A673 (cell line): ENCODE measurements at places on chromosomes 3 and 15.

- DNase-seq: no peak
Measured at GRCh38 chr3:97968376-97968775, 3.9 kb downstream of the RIOX2 start.

- no peak for DNase-seq
Measured at GRCh38 chr3:14377838-14378169, 24.6 kb upstream of the SLC6A6 start.

- DNase-seq: no peak
Measured at GRCh38 chr3:134872440-134873388, 77.7 kb downstream of the EPHB1 start.

GRCh38 chr3:39128951-39129350 lies 21.5 kb downstream of the TTC21A start:
- DNase-seq: no peak

DNA sequence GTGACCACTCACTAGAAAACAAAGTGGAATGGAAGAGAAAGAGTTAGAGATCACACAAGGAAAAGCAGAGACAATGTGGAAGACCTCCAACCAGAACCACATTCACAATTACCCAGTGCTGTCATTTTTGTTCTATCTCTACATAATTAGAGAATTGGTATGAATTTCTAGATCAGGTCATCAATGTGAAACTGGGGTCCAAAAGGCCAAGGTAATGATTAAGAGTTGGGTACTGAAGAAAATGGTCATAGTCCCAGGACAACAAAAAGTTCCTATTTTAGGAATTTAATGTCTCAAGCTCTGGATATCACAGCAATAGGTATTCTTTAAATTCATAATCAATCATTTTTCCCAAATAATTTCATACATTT lies 84.7 kb upstream of the PPIB start:
- DNase-seq: no peak
